Bronchial epithelial cell (primary cell): ENCODE measurements at places on chromosomes 6 and 20. TPM values are rescaled to one million over a fixed set of nuclear protein-coding genes. Genes with fewer than 3 reads are reported as not detected.

DNA sequence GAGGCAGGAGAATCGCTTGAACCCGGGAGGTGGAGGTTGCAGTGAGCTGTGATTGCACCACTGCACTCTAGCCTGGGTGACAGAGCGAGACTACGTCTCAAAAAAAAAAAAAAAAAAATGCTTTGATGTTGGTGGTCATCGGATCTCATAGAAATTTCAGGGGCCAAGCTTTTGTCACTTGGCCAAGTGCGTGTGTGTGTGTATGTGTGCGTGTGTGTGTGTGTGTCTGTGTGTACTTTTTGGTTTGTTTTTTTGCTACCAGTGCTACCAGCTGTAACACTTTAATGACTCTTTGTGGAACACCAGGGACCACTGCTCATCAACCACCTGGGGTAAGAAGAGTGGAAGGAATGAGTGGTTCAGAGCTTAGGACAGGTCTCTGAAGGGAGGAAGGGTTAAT lies 49.7 kb downstream of the TRAF3IP2 start:
- DNase-seq = no peak

- no peak for DNase-seq
Measured at GRCh38 chr20:47350181-47350550, 6.3 kb downstream of the ZMYND8 start.

- DNase-seq = no peak
Measured at GRCh38 chr20:63696628-63697356, at the start of gene TNFRSF6B. TSS of gene TNFRSF6B (plus strand) at chr20:63696652. CDS start at chr20:63696768, 116 bp downstream.

Gene XKR7
- total RNA-seq = not detected in 2 replicates

- DNase-seq = no peak
Measured at GRCh38 chr6:45439861-45440388, 62.2 kb upstream of the SUPT3H start.
